ENCODE measurements at places on chromosomes 1 and 21.

DNA sequence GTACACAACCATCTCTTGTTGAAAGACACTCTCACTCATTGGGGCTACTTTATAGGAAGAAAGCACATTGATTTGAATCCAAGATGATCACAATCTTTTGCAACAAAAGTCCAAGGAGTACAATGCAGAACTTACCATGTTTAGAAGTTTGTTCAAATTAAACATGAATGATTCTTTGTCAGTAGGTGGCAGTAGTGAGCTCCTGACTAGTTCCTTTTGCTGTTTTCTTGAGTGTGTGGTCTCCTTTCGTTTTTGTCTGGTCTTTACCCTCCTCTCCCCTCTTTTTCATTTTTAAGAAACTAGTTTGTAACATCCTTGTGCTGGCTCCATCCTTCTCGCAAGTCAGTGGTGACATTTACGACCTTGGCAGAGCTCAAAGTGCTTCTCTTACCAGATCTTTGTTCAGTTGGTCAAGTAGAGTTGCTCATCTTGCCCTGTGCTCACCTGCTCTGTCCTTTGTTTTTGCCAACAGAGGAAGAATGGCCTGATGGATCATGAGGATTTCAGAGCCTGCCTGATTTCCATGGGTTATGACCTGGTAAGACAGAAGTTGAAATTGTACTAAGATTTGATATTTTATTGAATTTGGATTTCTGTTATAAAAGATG, 35.7 kb upstream of the MTR start:
- no peak for DNase-seq

DNA sequence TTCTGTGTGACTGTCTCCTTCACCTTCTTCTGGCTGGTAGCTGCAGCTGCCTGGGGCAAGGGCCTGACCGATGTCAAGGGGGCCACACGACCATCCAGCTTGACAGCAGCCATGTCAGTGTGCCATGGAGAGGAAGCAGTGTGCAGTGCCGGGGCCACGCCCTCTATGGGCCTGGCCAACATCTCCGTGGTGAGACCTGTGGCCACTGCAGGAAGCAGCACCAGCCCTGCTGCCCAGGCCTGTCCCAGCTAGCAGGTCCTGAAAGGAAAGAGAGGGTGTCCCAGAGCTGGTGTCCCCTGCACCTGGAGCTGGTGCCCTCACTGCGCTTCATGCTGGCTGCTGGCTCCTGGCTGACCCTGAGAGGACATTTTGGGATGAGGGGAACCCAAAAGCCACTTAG, 5.9 kb upstream of the ATXN7L2 start:
- no peak for DNase-seq

DNA sequence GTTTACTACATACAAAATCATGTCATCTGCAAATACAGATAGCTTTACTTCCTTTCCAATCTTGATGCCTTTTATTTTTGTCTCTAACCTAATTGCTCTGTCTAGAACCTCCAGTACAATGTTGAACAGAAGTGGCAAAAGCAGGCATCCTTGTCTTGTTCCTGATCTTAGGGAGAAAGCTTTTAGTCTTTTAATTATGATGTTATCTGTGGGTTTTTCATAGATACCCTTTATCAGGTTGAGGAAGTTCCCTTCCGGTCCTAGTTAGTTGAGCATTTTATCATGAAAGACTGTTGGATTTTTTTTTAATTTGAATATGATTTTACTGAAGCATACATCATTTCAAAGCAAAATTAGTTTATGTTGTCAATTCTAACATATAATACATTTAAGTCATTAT, 45.7 kb upstream of the DISC1 start:
- DNase-seq = no peak

DNA sequence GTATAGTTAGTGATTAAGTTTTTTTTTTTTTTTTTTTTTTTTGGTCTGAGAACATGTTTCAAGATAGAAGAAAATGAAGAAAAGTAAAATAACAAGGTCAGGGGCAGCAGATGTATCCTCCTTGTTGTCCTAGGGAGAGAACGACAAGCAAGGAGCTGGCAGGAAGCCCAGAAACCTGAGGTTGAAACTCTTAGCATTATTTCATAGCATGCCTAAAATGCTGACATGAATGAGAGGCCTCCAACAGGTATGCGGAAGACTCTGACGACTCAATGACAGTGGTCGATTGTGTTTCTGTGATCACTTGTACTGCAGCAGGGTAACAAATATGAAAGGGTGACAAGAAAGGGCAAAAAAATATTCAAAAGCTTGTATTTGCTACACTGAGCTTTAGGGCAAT, 415.9 kb downstream of the PLA2G4A start:
- peak; percentile 63 for DNase-seq

- no peak for DNase-seq
These were observed 25.7 kb upstream of the MACF1 start for GRCh38 chr1:39178541-39179431.

- peak; percentile 48 for DNase-seq
These were observed 34.9 kb upstream of the VASH2 start for GRCh38 chr1:212915245-212916091.

DNA sequence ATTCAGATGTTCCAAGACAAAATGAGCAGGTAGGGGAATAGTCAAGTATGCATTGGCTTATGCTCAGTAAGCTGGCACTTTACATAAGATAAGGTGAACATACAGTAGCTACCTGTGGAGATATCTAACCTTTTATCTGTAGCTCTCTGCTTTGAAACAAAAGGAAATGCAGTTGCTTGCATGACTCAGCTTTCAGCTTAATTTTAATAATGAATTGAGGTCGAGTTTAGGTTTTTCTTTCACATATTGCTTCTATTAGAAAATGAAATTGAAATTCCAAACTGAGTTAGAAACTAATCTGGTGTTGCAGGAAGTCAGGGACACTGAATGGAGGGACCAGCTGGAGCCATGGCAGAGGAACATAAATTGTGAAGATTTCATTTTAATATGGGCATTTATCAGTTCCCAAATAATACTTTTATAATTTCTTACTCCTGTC, 8.3 kb downstream of the FRRS1 start:
- no peak for DNase-seq

- DNase-seq = no peak
These were observed 80.0 kb downstream of the VWA5B1 start for GRCh38 chr1:20370698-20371097.

DNA sequence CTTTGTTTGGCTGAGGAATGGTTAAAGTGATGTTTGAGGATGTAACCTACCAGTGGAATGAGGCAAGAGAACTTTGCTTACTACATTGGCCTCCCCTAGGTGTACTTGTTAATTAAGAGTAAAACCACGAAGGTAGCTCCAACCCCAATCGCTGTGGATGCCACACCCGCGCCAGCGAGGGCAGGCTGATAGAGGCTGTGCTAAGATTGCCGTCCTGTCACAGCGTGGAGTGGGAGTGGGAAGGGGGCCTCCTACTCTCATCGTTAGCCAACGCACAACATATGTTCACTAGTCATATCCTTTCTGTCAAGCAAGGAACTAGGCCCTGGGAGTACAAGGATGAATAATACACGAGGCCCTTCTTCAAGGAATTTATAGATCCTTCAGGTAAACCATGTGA, 99.6 kb downstream of the RUNX1 start:
- no peak for DNase-seq

GRCh38 chr1:36560621-36561360, 78.1 kb upstream of the CSF3R start:
- DNase-seq = no peak

GRCh38 chr1:7594714-7595295, 176.3 kb upstream of the VAMP3 start:
- DNase-seq = no peak

DNA sequence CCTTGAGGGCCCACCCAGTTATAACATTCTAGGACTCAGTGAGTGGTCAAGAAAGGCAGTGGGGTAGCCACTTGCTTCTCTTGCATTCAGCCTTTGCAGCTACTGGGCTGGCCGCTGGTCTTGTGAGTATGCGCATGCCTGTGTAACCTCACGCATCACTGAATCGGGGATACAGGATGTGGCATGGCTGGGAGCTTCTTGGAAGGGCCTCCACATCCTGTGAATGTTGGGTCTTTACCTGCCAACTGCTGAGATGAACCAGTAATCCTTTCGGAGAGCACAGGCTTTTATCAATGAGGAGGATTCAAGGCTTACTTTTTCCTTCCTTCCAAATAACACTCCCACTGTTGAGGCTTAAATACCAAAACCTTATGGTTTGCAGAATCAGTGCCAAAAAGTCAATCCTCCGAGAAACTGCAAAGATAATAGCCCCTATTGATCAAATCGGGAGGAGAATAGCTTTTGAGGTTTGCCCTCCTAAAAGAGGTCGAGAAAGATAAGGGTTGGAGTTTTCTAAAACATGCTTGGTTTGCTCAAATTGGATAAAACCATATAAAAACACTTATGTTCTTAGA, 198.9 kb upstream of the UBE2U start:
- DNase-seq = no peak

DNA sequence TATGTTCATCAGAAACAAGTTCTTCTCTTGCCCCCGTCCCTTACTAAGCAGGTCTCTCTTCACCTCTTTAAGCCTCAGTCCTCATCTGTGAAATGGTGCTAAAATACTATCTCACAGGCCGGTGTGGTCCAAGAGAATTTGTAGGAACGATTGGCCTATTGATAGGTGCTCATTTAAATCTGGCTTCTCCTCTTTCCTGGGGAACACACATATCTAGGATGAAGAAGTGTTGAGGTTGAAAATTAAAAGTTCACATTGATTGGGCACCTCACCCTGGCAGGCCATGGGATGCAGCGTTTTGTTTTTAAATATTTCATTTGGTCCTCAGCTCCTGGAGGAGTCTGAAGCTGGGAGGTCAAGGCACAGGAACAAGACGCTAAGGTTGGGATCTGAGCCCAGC, 8.9 kb upstream of the TAS1R2 start:
- no peak for DNase-seq

- DNase-seq = no peak
These were observed 1326.3 kb downstream of the BRINP3 start for GRCh38 chr1:189151361-189151760.

DNA sequence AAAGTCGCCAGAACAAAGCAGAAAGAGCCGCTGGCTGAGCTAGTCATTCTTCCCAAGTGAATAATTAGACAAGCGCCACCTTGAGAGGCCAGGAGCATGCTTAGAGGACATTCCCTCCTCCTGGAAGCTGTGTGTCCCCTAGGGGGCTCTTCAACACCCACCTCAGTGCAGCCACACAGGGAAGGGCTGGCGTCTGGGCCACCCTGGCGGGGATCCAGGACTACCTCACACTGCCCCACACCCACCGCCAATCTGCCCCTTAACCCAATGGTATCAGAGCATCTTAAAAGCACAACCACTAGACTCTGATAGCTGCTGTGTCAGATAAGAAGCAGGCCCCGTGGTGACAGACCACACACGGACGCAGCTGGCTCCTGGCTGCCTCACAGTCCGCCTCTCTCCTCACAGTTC, 24.9 kb downstream of the SETD4 start:
- no peak for DNase-seq

- DNase-seq = no peak
These were observed 7.7 kb downstream of the IFNAR2 start for GRCh38 chr21:33237486-33237885.

DNA sequence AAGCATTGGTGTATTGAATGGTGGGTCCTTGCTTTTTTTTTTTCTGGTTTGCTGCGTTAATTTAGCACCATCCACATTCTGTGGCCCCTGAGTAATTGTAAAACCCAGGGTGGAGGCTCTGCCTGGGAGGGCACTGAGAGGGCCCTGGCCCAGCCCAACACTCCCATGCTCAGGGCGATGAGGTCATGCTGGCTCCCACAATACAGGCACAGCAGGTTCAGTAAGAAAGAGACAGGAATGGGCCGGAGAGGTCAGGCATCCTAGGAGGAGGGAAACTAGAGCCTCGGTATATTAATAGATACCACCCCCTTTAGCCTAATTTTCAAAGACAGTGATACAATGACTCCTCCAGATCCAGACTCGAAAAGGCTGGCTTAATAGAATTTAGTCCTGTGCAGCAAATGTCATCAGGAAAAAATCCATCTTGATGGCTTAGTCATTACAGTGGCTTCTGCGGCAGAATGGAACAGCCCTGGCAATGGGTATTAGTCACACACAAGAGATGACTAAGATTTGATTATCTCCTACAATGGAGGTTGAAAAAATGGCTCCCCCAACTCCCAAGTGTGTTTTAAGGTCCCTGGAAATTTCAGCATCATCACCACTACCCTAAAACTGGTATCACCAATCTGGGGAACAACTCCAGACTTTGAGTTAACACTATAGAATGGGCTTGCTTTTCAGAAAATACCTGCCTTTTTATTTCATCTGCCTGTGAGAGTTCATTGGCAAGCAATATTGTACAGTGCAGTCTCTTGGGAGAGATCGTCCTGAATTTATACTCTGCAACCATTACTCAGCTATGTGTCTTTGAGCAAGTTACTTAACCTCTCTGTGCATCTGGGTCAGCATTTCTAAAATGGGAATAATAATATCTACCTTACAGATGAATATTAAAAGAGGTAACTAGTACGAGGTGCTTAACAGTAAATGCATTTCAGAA, 43.9 kb upstream of the LYST start:
- DNase-seq = no peak

GRCh38 chr1:100523038-100523652, 14.8 kb upstream of the GPR88 start:
- DNase-seq = no peak

DNA sequence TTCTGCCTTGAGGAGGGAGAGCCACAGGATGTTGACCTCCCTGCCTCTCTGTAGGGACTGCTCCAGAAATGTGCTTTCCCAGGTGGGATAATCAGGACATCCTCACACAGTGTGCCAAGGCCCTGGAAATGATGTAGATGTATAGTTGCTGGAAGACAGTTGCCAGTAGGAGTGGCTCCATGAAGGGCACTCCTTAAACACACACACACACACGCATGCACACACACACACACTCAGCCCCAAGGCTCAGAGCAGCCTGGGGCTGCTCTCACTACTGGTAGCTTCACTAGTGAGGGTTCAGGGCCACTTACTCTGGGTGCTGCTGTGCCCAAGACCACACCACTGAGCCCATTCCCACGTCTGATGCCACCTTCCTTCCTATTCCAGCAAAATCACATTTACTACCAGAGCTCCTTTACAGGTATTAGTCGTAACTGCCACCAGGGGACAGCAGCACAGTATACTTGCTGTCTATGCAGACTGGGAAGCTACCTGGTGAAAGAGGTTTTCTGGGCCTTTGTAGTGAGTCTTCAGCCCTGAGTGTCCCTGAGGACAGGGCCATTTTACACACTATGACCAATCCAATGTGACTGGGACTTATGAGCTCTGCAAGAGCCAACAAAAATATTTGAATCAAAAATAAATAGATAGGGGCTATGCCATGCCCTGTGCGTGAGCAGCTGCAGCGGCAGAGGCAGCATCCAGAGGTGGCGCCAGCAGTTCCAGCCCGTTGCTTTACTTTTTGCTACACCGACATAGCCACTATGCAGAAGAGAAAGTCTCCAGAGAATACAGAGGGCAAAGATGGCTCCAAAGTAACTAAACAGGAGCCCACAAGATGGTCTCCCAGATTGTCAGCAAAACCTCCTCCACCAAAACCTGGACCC, 15.0 kb downstream of the CRNN start:
- no peak for DNase-seq

- no peak for DNase-seq
These were observed 184.3 kb upstream of the LMO4 start for GRCh38 chr1:87144316-87144895.
